Fibroblast of the aortic adventitia (primary cell): ENCODE measurements at places on chromosomes 2 and 18.

GRCh38 chr2:216392018-216392562, 19.8 kb upstream of the MARCHF4 start:
- no peak for DNase-seq

GRCh38 chr2:22694856-22695255, 690.1 kb upstream of the KLHL29 start:
- no peak for DNase-seq

DNA sequence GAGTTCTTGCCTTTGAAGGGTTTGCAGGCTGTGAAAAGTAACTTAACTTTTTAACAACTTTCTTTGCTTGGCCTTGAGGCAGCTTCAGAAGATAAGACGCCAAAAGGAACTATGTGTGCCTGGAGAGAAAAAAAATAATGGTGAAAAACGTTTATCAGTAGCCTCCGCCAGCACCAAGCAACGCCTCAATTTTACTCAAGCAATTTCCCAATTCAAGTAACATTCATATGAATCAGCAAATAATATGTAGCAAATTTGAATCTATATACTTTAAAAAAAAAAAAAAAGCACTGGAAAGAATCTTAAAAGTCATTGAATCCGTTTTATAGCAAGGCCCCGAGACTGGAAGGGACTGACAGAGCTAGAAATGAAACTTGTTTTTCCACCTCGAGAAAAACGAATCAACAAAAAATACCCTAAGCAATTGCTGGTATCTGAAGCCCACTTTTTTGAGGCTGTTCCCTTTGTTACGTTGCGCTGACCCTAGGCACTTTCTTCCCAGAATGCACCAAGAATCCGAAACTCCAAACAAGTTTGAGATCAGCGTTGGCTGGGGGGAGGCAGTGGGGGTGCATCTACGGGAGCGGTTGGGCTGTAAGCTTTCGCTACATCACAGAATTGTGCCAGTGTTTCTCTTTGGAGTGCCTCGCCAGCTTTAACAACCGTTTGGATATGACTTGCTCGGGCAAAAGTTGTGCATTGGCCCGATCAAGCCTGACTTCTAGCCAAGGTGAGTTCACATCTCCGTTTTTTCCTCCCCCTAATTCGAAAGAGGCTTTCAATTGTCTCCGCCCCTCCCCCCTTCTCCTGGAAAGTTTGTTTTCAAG, 2.7 kb upstream of the TGIF1 start:
- peak; percentile 92 for DNase-seq

DNA sequence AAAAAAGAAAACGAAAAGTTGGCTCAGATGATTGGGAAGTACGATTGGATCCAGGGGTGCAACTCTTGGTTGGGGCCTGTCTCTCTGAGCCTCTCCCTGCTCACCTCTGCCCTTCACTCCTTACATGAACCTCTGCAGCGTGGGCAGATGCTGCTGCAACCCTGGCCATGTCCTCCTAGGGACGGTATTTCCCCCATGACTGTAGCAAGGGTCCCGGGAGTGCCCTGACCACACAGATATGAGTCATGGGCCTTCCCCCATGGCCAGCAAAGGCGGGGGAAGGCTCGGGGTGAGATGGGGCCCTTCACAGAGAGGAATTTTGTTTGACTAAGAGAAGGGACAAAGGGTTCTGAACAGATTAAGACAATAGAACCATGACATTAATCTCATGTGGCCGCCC, 129.0 kb downstream of the NCK2 start:
- peak; percentile 31 for DNase-seq

- no peak for DNase-seq
These were observed 76.6 kb downstream of the LRRC30 start for GRCh38 chr18:7307526-7307925.

- no peak for DNase-seq
These were observed 1064.6 kb upstream of the CHAC2 start for GRCh38 chr2:52703004-52703403.

- DNase-seq = peak; percentile 16
These were observed 34.8 kb downstream of the HAT1 start for GRCh38 chr2:171957061-171957460.

- no peak for DNase-seq
These were observed 18.3 kb downstream of the GALR1 start for GRCh38 chr18:77267969-77268368.

DNA sequence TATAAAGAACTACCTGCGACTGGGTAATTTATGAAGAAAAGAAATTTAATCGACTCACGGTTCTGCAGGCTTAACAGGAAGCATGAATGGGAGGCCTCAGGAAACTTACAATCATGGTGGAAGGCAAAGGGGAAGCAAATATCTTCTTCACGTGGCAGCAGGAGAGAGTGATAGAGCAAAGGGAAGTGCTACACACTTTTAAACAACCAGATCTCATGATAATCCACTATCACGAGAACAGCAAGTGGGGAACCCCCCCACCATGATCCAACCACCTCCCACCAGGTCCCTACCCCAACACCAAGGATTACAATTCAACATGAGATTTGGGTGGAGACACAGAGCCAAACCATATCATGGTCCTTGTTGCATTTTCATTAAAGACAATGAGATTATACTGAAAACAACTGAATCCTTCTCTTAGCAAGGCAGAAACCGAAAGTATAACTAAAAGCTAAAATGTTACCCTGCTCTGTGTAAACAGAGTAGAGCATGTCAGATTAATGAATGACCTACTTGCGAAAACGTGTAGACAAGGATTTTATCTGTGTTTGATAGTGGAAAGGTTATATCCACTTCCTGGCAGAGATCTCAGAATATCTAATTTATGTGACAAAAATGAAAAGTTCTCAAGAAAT, 60.1 kb upstream of the RBBP8 start:
- DNase-seq = peak; percentile 18

DNA sequence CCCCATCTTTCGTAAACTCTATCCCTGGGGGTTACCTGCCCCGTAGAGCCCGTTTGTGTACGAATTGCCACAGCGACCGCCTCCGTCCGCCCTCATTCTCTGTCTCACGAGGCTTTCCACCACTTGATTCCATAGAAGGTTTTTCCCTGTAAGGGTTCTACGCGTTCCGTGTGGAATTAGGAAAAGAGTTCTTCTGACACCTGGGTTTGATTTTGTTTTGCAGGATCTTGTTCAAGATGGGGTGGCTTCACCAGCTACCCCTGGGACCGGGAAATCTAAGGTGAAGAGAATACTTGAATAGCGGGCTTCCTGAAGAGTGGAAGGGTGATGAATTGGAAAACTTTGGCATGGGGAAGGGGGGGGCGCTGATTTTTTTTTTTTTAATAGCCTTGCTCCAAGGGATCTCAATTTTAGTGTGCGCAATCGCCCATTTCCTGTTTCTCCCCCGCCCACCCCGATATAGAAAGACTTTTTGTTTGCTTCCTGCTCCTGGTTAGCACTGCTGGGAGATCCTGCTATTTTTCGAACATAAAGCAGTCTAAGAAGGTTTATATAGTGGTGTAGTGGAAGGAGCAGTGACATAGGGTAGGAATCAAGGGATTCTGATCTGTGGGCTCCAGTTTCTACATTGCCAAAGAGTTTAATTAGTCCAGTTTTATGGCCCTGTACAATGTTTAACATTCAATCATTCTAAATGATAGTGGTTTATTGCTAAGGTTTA, 564 bp downstream of the GCC2 start:
- peak; percentile 45 for DNase-seq

GRCh38 chr2:183868707-183869106, 729.6 kb upstream of the ZNF804A start:
- DNase-seq = no peak
